ENCODE measurements at places on chromosomes 4 and X.

DNA sequence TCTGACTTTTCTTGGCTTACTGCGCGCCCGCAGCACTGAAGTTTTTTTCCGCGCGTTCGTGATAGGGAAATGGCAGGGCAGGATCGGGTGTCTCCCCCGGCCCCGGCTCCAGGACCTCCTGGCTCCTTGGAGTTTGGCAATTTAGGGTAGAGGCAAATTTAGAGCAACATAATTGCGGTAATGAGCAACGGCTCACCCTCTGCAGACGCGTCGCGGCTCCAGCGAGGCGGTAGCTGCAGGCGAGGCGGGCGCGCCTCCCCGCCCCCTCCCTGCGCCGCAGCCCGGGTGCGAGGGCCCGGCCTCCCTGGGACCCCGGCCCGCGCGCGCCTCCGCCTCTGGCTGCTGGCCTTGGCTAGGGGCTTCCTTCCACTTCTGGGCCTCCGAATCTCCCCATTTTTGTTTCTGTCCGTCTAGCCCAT, 6.2 kb downstream of the MSX1 start:
- peak; percentile 23 for DNase-seq

DNA sequence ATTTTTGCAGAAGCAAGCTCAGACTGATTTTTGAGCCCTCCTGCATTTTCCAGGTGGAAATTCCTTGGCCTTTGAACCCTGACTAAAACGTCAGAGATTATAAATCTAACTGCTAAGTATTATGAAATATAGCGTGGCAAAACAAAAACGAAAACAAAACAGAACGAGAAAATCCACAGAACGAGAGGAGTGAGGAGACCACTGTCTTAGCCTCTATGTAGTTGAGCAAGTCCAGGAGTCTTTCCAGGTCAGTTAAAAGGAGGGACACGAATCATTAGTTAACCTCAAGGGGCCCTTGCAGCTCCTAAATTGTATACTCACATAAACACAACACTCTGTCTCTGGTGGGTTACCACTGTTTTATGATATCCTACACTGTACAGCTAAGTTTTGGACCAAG, 80.2 kb downstream of the SYNPO2 start:
- DNase-seq, result no peak

DNA sequence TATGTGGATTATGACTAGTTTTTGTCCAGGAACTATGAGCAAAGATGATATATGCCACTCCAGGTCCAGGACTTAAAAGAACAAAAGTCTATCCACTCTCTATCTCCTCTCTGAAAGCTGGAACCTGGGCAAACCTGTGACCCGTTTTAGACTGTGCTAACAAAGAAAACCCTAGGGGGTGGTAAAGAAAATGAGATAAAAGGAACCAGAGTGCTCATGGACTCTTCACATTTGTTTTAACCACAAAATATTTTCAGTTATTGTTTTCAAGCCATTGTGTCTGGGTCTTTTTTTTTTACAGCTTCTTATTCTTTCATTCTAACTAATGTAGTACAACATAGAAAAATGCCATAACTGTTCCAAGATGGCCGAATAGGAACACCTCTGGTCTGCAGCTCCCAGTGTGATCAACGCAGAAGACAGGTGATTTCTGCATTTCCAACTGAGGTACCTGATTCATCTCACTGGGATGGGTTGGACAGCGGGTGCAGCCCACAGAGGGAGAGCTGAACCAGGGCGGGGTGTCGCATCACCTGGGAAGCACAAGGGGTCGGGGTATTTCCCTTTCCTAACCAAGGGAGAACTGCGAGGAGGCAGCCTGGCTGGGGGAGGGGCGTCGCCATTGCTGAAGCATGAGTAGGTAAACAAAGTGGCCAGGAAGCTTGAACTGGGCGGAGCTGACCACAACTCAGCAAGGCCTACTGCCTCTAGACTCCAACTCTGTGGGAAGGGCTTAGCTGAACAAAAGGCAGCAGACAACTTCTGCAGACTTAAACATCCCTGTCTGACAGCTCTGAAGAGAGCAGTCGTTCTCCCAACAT, 45.1 kb downstream of the CHM start:
- DNase-seq, result peak; percentile 24

GRCh38 chr4:177109769-177110168, 199.9 kb upstream of the NEIL3 start:
- DNase-seq, result no peak
